ENCODE measurements at places on chromosomes 5 and 9. TPM values are rescaled to one million over a fixed set of nuclear protein-coding genes. Genes with fewer than 3 reads are reported as not detected.

ENTPD8 gene
- 0.33 TPM for polyA plus RNA-seq

WNT8A gene
- 0.15 TPM for polyA plus RNA-seq

EDIL3 gene
- polyA plus RNA-seq, result 56.9 TPM

PFN3 gene
- 2.0 TPM for polyA plus RNA-seq

DNA sequence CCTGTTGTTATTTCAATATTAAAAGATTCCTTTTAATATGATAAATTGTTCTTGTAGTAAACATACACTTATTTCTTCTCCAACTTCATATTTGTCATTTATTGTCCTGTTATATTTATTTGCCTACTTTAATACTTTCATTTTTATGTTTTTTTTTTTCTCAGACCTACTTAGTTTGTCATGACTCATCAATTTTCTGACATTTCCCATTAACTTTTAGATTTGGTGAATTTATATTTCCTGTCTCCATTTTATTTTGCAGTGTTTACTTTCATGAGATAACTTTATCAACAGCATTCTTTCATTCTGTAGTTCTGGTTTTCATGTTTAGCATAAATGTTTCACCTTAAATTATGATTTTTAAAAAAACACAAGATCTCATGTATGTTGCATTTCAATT, 788.7 kb downstream of the EFNA5 start:
- no peak for DNase-seq

GRCh38 chr5:116813906-116814305, 239.3 kb upstream of the SEMA6A start:
- no peak for DNase-seq
